ENCODE measurements at places on chromosomes 7 and 10. TPM values are rescaled to one million over a fixed set of nuclear protein-coding genes. Genes with fewer than 3 reads are reported as not detected.

The OPN4 gene
- 2.2 TPM for polyA plus RNA-seq

The NCF1 gene
- polyA plus RNA-seq: 2.0 TPM

The CPN1 gene
- polyA plus RNA-seq: not detected

The PTPN12 gene
- 46.7 TPM for polyA plus RNA-seq

The TRIL gene
- polyA plus RNA-seq: 29.5 TPM

The IQUB gene
- polyA plus RNA-seq: 0.45 TPM

All from muscle of leg (tissue), 16 donors.